ENCODE measurements at places on chromosomes 12 and 14. TPM values are rescaled to one million over a fixed set of nuclear protein-coding genes. Genes with fewer than 3 reads are reported as not detected.

Gene LUM
- not detected for total RNA-seq

Gene ANKS1B
- total RNA-seq, result not detected

Gene MYH6
- total RNA-seq, result not detected

Gene GPRC5D
- not detected for total RNA-seq

Gene NAV3
- total RNA-seq, result 4.2 TPM

Gene MIS18BP1
- total RNA-seq, result 54.4 TPM

Gene ADAM21
- total RNA-seq, result not detected

Gene PLCZ1
- not detected for total RNA-seq

Gene TMEM132D
- total RNA-seq, result not detected
